CD4-positive, alpha-beta T cell treated with Interleukin-15 for 4 hours (primary cell): ENCODE measurements at places on chromosomes 12 and 14.

DNA sequence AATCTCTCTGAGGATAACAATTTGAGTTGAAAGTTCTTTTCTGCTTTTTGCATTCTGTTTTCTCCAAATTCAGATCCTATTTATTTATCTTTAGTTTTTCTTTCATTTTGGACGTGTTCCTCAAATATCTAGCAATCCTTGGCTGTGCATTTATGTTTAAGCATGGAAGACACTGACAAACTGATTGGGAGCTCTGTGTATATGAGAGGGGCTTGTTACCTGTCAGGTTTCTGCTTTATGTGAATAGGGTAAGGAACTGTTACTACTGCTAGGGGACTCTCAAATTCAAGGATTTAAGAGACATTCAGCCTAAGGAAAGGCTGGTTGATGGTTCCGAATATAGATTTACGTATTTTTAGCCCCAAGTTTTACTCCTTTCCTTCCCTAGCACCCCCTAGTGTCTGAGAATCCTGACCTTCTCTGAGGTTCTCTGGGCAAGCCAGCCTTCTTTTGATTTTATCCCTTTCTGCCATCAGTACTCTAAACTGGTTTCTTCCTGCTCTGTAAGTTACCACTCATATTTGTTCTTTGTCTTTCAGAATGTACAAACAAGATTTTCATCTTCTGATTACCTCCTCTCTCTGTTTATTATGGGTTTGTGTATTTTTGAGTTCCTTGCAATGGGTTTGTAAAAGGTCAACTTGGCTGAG is 30.5 kb downstream of the YLPM1 start:
- peak; percentile 7 for DNase-seq

DNA sequence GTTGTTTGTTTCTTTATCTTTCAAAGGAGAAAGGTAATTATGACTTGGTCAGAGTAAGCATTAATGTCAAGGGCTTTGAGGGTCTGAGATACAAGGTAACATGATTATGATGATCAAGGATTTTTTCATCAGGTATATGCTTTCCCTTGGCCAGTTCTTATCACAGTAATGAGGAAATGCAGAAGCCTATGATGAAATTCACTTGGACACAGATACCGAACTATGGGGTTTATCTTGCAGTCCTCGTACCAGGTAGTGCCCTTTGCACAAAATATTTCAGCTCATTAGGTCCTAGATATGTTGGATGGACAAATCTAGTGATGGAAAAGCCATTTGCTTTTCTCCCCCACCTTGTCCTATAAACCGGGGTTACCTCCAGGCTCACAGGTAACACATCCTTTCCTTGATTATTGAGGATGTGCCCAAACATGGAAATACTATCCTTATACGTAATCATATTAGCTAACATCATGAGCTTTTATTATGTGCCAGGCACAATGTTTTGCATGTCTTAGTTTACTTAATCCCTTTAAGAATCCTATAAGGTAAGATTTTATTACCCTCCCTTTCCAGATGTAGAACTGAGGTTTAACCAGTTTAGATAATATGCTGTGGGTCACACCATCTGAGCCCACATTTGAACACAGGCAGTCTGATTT is 7.0 kb upstream of the RASSF3 start:
- DNase-seq: no peak

DNA sequence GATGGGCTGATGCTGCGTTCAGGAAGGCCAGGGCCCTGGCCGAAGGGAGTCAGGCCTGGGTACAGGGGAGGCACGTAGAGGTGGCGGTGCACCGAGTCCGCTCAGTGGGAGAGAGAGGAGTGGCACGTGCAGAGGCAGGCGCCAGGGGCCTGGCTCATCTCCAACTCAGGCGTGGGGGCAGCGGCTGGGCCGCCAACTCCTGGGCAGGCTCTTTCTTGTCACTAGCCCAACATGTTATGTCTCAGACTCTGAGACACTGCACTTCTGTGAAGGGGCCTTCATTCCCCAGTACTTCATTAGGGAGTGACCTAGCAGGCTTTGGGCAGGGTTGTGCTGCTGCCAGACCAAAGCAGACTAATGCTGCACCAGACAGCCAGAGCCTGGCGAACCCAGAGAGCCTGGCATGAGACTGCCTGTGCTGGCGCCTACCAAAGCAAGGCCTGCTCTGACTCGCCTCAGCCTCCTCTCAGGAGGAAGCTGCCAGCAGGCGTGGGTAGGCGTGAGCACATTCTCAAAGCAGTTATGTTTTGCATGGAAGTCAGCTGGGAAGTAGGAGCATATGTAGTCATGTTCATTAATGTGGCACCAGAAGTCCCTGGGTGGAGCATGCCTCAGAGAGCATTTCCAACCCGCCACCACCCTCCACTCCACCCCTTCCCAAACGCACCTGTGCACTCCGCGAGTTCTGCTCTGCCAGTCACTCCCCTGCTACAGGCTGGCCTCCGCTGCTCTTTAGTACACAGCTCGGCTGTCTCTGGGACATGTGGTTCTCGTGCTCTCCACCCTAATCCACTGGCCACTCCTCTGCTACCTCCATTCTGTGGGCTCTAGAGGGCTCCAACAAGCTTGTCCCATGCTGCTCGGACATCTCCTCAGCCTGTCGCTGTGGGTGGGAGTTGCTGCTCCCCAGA is 9.7 kb downstream of the CKB start:
- no peak for DNase-seq

DNA sequence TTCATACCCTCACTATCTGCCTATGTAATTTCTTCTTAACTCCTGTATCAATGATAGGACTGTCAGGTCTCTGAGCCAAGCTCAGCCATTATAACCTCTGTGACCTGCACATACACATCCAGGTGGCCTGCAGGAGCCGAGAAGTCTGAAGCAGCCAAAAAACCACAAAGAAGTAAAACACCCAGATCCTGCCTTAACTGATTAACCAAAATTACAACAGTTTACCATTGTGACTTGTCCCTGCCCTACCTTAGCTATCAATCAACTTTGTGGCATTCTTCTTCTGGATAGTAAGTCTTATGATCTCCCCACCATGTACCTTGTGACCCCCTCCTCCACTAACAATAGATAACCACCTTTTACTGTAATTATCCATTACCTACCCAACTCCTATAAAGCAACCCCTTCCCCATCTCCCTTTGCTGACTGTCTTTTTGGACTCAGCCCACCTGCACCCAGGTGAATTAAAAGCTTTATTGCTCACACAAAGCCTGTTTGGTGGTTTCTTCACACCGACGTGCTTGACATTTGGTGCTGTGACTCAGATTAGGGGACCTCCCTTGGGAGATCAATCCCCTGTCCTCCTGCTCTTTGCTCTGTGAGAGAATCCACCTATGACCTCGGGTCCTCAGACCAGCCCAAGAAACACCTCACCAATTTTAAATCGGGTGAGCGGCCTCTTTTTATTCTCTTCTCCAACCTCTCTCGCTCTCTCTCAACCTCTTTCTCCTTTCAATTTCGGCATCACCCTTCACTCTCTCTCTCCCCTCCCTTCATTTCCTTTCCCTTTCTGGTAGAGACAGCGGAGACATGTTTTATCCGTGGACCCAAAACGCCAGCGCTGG is 11.5 kb upstream of the LGMN start:
- DNase-seq: no peak

- no peak for DNase-seq
Measured at GRCh38 chr12:88393017-88393767, 187.1 kb downstream of the KITLG start.

- no peak for DNase-seq
Measured at GRCh38 chr12:86950043-86950442, 693.9 kb upstream of the MGAT4C start.

DNA sequence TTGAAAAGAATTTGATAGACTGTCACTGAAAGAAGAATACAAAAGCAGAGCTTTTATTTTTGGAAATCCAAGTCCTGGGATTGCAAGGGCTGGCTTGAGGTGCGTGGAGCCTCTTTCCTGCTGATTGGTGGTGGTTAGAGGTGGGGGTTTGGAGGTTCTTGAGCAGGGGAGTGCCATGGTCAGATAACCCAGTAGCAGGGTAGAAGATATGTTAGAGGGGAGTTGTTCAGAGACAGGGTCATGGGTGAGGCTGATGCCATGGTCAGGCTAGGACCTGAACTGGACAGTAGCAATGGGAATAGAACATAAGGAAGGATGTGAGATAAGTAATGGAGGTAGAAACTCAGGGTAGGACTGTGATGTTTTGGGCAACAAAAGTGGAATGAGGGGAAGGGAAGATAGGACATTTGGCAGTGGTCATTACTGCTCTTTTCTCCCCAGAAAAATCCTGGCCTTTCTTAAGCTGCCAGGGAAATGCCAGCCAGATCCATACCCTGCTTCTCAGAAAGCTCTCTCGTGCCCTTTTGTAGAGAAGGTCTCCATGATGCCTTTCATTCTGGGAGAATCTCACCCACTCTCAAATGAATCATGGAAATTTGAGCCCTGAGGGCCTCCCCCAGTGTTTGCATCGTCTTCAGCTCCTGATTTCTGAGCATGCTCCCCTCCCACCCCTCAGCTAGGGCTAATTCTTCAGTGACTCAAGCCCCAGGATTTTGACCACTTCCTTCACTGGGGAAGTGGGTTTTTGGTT is 9.5 kb downstream of the EMP1 start:
- DNase-seq: no peak

DNA sequence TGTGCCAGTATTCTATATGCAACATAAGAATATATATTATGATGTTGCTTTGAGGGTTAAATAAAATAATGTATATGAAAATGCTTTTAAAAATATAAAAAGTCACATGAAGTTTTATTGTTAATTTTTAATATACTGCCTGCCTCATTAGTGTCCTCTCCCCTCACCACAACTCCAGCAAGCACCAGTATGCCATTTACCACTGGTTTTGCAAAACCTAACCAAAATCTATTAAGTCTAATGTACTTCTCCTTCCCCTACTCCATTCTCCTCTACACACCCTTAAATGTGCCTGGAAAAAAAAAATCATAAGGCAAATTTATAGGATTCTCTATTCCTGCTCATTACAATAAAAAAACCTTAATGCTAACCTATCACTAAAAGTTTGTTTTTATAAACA is 24.0 kb upstream of the GNG2 start:
- DNase-seq: no peak

DNA sequence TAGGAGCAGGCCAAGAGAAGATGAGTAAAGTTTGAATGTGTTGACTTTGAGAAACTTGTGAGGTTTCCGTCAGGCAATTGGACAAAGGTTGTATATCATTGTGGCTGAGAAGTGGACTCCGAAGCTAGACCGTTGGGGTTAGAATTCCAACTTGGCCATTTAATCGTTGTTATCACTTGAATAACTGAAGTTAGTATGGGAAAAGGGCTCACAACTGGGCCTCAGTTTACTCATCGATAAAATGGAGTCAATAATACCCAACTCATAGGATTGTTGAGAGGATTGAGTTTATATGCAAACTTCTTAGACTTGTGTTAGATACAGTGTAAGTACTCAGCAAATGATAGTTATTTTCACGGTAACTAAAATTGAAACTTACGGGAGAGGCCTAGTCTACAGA is 846 bp downstream of the SLIRP start:
- no peak for DNase-seq

DNA sequence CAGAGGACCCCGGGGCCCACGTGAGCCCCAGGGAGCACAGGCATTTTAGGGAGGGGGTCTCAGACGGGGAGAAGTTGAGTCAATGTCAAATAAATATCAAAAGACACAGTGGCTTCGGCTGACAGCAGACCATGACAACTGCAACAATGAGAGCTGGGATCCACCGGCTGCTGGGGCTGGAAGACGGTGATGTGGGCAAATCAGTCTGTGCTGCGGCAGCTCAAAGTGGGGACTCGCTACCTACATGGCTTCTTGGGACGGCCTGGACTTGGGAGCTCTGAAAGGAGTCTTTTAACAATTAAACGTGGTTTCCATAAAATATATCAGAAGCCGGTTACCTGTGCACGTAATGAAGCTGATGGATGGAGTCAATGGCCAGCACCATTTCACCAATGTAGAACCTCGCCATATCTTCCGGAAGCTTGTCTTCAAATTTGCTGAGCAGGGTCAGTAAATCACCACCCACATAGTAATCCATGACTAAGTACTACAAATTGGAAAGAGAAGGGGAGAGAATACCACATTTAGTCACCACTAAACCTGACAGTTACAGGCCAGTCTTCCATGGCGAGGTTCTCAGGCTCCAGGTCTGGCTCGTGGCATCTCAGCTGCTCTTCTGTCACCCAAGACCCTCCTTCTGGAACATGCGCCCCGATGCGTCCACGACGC is 58.0 kb downstream of the CDC42BPB start:
- DNase-seq: no peak

DNA sequence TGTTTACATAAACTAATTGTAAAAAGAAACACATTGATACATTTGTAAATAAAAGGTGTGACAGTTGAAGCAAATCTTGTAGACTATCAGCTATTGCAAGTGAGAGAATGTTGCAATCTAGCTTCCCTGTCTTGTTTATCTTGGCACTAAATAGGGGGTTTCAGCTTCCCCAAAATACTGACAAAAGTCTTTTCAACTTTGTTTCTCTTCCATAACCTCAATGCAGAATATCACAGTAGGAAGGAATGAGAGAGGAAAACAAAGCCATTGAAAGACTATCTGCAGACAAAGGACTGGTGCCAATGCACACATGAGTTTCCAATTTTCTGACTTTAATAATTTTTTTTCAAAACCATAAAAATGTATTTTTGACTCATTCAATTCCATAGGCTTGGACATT is 886.2 kb upstream of the MGAT4C start:
- no peak for DNase-seq

DNA sequence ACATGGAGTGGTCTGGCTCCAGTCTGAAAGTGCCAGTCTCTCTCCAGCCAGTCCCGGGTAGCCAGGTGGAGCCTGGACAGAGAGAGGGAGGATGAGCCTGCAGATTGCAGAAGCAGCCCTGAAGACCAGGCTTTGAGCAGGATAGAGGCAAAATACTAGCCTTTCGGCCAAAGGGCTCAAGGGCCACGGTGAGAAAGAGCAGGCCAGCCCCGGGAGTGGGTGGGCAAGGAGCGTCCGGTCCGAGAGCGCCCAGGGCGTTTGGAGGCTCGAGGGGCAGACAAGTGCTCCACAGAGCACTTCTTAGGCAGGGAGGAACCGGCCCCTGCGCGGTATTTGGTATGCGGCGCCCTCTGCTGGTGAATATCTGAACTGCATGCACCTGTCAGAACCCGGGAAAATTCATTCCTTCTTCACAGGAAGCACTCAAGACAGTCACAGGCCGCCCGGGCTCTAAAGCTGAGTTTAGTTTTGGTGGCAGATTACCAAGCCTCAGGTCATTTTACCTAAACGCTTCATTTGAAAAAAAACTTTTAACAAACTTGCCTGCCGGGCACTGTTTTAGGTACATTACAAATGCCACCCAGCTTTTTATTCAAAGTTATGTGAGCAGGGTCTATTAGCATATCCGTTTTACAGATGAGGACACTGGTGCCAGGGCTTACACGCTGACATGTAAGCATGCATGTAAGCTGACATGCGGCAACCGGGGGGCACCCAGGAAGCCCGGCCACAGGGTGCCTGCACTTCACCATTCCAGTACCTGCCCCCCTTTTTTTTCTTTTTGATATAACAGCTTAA is 21.0 kb upstream of the PSMC1 start:
- DNase-seq: peak; percentile 57
